Osteocyte (in vitro differentiated cells): ENCODE measurements at places on chromosomes 2 and 18. TPM values are rescaled to one million over a fixed set of nuclear protein-coding genes. Genes with fewer than 3 reads are reported as not detected.
A peak's percentile ranks its signal among the peaks of the same experiment; 100 is the strongest.

DNA sequence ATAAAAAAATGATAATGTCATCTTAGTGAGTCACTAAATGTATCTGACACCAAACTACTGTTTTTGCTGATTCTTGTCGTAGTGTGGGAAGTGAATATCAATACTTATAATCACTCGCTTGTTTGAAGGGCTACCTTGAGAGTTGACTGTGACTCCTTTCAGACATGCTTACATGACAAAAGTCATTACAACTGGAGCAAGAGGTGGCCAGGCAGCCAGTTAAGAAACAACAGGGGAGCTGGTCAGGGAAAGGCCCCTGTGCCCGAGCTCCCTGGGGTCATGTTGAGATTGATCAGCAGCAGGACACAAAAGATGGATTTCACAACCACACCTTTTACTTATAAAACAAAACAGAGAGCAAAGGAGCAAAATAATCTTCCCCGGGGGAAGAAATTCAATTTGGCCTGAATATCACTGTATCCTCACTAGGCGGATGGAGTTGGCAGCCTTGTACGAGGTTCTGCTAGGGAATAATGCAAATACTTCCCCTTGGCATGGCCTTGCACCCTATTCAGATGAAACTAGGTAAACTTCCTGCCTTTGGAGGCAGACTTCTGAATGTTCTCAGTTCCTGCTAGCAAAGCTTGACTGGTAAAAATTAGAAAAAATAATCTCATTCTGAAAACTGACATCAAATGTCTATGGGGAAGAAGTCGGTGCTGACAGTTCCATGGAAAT lies 101.2 kb downstream of the DYNC1I2 start:
- peaks cover 42% of the 10 kb centered on the region for H3K36me3 ChIP-seq
- H3K27me3 ChIP-seq, result no peaks in the 10 kb centered on the region
- peaks cover 10% of the 10 kb centered on the region for H3K4me1 ChIP-seq
- DNase-seq, result no peak

DNA sequence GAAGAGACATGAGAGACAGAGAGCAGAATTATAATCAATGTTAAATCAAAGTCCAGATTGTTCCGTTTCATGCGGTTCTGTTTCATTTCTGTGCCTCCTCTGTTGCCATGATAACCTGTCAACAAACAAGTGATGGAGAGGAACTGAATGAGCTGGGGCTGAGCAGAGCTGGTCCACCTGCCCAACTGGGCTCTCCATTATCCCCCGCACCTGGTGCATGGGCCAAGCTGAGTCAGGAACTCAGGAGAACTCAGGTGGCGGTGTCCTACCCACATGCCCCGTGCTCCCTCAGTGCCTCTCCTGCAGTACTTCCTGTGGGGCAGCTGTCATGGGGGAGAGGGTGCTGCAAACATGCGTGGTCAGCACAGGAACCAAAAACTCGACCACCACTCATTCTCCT lies 178.8 kb downstream of the TTC32 start:
- peak overlapping the region; percentile 88 for H3K27ac ChIP-seq
- peaks cover 22% of the 10 kb centered on the region for H3K4me1 ChIP-seq
- H3K27me3 ChIP-seq, result peaks cover 4% of the 10 kb centered on the region
- DNase-seq, result no peak
- H3K4me3 ChIP-seq, result no peak overlapping the region

DNA sequence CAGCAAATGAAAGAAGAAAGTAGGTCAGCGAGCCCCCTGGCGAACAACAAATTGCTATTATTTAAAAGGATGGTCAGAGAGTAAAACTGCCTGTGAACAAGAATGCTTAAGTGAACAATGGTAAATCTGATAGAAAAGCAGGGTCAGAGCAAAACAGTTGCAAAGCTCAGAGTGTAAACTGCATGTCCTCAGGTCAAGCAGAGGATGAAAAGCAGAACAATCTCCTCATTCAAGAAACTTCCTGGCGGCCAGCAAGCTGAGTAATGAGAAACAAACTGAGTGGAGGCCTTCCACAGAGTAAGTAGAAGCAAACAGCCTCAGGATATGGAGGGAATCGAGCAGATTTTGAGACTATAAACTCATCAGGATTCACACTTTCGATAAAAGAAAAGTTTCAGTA lies 117.9 kb downstream of the PPP1R1C start:
- no peak overlapping the region for H3K4me3 ChIP-seq
- no peak overlapping the region for H3K27ac ChIP-seq
- no peak for DNase-seq
- peaks cover 6% of the 10 kb centered on the region for H3K4me1 ChIP-seq

GRCh38 chr2:154182008-154182407 lies 310.3 kb downstream of the GALNT13 start:
- DNase-seq, result no peak
- H3K4me3 ChIP-seq, result no peak overlapping the region
- H3K4me1 ChIP-seq, result no peaks in the 10 kb centered on the region
- H3K27ac ChIP-seq, result no peak overlapping the region
- H3K36me3 ChIP-seq, result no peaks in the 10 kb centered on the region

- H3K36me3 ChIP-seq, result no peaks in the 10 kb centered on the region
- no peak overlapping the region for H3K27ac ChIP-seq
- peaks cover 6% of the 10 kb centered on the region for H3K27me3 ChIP-seq
- H3K4me3 ChIP-seq, result no peak overlapping the region
- peaks cover 2% of the 10 kb centered on the region for H3K4me1 ChIP-seq
Observed at GRCh38 chr18:13653746-13654433, 72.5 kb downstream of the FAM210A start.

- no peak for DNase-seq
- peak overlapping the region; percentile 87 for H3K27ac ChIP-seq
- no peaks in the 10 kb centered on the region for H3K27me3 ChIP-seq
- H3K36me3 ChIP-seq, result peaks cover 7% of the 10 kb centered on the region
Observed at GRCh38 chr2:196413821-196414274, 225.7 kb upstream of the CCDC150 start.

DNA sequence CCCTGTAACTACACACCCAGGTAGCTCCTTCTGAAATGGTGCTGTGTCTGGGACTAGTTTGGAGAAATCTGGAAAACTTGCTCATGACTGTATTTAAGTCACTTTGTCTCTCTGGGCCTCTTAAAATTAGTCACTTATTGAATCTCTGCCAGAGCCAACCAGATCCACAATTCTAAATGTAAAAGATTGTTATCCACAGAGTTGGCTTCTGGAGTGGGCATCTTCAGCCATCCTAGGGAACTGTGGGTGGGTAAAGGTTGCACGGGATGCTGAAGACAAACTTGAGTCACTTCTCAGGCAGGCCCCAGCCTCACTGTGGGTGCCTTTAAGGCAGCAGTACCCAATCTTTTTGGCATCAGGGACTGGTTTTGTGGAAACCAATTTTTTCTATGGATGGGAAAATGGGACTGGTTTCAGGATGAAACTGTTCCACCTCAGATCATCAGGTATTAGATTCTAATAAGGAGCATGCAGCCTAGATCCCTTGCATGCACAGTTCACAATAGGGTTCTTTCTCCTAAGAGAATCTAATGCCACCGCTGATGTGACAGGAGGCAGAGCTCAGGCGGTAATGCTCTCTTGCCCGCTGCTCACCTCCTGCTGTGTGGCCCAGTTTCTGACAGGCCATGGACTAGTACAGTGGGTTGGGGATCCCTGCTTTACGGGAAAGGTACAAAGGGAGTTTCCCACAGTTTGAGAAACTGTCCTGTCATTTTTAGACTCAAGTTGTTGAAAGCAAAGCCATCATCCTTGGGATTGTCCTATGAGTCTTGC lies 98.3 kb upstream of the SPRED2 start:
- DNase-seq, result no peak
- H3K4me3 ChIP-seq, result no peak overlapping the region
- H3K36me3 ChIP-seq, result no peaks in the 10 kb centered on the region
- H3K4me1 ChIP-seq, result peaks cover 3% of the 10 kb centered on the region

DNA sequence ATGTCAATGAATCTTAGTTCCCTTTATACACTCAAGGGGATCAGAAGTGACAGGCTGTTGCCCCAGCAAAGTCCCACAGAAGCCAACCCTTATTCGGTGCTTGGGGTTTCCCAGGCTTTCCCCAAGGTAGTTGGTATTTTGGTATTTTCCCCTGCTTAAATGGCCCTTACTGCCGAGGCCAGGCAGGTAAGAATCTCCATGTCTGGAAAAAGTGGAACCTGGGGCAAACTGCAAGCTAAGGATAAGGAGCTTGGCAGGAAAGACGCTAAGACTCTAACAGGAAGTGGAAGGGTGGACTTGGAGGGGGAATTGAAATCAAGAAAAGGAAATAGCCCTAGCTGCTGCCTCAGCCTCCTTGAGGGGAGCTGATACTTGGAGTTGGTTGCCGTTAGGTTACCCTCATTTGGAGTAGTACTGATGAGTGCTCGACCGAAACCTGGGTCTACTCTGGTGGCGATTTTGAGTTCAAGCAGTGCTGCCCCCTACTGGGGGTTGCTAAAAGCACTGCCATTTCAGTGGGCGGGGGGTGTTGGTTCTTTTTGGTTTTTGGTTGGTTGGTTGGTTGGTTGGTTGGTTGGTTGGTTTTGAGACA lies 3.3 kb upstream of the GPBAR1 start:
- H3K36me3 ChIP-seq, result peaks cover 26% of the 10 kb centered on the region
- H3K27ac ChIP-seq, result no peak overlapping the region

DNA sequence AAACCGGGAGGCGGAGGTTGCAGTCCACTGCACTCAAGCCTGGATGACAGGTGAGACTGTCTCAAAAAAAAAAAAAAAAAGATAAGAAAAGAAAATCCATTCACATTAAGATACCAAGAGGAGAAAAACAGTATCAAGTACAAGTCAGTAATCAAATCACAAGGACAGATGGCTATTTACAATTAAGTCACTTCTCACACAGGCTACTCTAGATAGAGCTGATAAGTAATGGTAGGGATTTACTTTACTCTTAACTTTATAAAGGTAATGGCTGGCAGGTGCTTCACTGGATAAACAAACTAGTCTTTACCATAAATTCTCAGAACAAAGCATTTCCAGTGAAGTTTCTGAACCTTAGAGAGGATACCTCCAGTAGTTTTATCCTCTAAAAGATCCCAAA lies 11.5 kb downstream of the SF3B1 start:
- DNase-seq, result no peak

DNA sequence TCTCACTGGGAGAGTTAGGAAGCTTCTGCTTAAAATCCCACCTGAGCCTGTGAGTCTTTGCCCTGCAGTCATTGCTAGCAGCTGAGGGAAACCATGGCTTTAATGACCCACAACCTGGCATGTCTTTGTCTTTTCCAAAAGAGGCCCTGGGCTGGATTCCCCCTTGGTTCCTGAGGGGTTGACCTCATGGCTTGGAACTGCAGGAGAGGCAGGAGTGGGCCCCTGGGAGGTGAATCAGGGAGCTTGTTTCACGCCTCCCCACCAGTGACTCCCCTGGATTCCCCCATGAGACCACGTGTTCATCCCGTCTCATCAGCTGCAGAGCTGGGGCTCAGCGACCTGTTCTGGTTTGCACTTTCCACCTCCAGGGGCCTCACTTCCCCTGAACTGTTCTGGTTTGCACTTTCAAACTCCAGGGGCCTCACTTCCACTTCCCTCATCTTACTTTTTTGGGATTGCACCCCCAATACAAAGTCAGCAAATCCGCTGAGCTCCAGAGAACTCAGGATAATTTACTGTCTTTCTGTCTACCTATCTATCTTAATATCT lies 58.5 kb upstream of the TMEM18 start:
- H3K4me1 ChIP-seq, result peaks cover 11% of the 10 kb centered on the region
- no peak overlapping the region for H3K27ac ChIP-seq
- H3K27me3 ChIP-seq, result peaks cover 2% of the 10 kb centered on the region
- no peak for DNase-seq
- H3K4me3 ChIP-seq, result no peak overlapping the region

HOXD12 gene
- total RNA-seq, result not detected in 2 replicates
